ENCODE measurements at places on chromosomes 7 and 10. TPM values are rescaled to one million over a fixed set of nuclear protein-coding genes. Genes with fewer than 3 reads are reported as not detected.

The SLC26A3 gene
- total RNA-seq = not detected

- peaks cover 9% of the 10 kb centered on the region for H3K36me3 ChIP-seq
- H3K27me3 ChIP-seq = peaks cover 17% of the 10 kb centered on the region
- no peak overlapping the region for H3K27ac ChIP-seq
- H3K4me1 ChIP-seq = peaks cover 8% of the 10 kb centered on the region
Measured at GRCh38 chr10:13823096-13823708, 236.4 kb downstream of the PRPF18 start.

The GLI3 gene
- 1.1 TPM for total RNA-seq

The PRSS2 gene
- total RNA-seq = not detected

The FAM25A gene
- total RNA-seq = not detected

DNA sequence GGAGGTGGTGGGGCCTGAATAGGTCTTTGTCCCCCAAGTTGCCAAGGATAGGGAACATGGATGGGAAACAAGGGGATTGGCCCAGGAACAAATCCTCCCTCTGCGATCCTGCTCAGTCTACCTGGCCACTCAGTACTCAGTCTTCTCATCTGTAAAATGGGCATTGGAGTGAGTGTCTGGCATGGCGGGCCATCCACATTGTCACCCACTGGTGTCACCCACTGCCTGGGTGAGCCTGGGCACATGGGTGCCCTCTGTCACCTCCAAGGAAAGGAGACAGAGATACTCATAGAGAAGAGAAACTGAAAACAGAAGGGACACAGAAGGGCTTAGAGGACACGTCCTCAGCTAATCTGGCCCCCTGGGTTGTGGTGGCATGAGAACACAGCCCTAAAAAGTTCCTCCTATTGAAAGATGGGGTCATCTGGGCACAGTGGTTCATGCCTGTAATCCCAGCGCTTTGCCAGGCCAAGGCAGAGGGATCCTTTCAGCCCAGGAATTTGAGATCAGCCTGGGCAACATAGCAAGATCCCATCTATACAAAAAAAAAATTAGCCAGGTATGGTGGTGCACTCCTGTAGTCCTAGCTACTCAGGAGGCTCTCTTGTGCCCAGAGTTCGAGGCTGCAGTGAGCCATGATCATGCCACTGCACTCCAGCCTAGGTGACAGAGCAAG, 12.5 kb upstream of the TNRC18 start:
- no peak for DNase-seq
- no peak overlapping the region for H3K4me3 ChIP-seq
- H3K27ac ChIP-seq = no peak overlapping the region
- H3K4me1 ChIP-seq = no peaks in the 10 kb centered on the region
- H3K36me3 ChIP-seq = peaks cover 10% of the 10 kb centered on the region

DNA sequence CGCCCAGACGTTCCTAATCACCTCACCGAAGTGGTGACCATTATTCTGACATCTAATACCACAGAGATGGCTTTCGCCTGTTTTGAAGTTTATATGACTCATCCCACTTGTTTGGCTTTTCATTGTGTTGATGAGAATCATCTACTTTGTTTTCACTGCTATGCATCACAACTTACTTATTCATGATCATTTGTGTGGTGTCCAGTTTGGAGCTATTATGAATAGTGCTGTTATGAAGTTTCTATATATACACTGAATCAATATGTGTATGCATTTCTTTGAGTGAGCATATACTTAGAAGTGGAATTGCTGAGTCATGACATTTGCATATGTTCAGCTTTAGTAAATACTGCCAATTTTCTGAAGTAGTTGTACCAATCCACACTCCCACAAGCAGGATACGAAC, 38.6 kb upstream of the TNKS2 start:
- H3K4me3 ChIP-seq = no peak overlapping the region
- peaks cover 6% of the 10 kb centered on the region for H3K4me1 ChIP-seq
- no peak for DNase-seq
- H3K27ac ChIP-seq = no peak overlapping the region
- no peaks in the 10 kb centered on the region for H3K36me3 ChIP-seq
- H3K27me3 ChIP-seq = peaks cover 31% of the 10 kb centered on the region

- H3K27me3 ChIP-seq = no peaks in the 10 kb centered on the region
- H3K27ac ChIP-seq = no peak overlapping the region
- no peak for DNase-seq
- H3K36me3 ChIP-seq = no peaks in the 10 kb centered on the region
- no peak overlapping the region for H3K4me3 ChIP-seq
- no peaks in the 10 kb centered on the region for H3K4me1 ChIP-seq
Measured at GRCh38 chr7:113431406-113431805, 313.1 kb upstream of the SMIM30 start.
